ENCODE measurements at places on chromosomes 1 and 21.

- DNase-seq, result no peak
These were observed 109.6 kb upstream of the ZNF678 start for GRCh38 chr1:227453631-227454355.

GRCh38 chr1:158681606-158682005 lies 4.9 kb downstream of the SPTA1 start:
- DNase-seq, result no peak

DNA sequence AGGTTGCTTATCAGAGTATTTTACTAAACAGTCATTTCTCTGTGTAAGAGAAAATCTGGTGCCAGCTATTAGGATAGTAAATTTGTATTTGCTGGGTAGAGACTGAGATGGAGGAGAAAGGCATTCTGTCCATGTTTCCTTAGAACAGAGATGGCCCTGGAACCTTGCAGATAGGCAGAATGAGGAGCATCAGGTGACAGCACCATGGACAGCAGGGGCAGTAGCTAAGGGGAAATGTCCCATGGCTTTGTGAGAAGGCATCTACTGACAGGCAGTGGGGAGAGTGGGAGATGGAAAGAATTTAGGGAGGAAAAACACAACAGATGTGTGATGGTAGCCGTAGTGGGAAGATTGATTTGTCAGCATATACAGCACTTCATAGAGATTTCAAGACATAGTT lies 105.0 kb downstream of the PRRX1 start:
- no peak for DNase-seq

GRCh38 chr1:78437941-78438340 lies 52.8 kb upstream of the PTGFR start:
- no peak for DNase-seq

DNA sequence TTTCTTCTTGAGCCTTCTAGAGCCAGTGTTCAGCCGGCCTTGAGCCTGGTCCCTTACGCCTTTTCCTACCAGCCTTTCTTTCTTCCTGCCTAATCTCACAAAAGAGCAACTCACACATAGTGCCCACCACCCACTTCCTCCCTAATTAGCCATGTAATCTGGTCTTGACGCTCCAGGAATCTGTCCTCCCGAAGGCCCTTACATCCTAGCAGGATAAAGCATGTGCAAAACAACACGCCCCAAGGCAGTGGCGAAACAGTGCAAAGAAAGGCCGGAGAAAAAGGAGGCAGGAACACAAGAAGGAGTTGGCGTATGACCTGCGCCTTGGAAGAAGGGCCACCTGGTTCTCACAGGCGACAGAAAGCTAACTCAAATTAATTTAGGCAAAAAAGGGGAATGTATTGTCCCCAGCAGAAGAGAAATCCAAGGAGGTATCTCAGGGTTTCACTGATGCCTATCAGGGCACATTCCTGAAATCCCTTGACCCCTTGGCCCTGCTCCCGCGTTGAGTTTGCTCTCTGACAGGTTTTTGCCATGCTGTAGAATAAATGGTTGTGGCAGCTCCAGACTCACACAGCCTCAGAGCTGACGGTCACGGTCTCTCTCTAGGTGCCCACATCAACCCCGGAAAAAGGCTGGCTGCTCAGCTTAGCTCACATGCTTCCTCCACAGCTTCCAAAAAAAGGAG lies 79.0 kb downstream of the ZNF281 start:
- no peak for DNase-seq

- DNase-seq, result peak; percentile 36
These were observed 13.6 kb upstream of the C1orf185 start for GRCh38 chr1:51088474-51088873.

- no peak for DNase-seq
These were observed 13.5 kb downstream of the TNFRSF1B start for GRCh38 chr1:12180315-12180714.

DNA sequence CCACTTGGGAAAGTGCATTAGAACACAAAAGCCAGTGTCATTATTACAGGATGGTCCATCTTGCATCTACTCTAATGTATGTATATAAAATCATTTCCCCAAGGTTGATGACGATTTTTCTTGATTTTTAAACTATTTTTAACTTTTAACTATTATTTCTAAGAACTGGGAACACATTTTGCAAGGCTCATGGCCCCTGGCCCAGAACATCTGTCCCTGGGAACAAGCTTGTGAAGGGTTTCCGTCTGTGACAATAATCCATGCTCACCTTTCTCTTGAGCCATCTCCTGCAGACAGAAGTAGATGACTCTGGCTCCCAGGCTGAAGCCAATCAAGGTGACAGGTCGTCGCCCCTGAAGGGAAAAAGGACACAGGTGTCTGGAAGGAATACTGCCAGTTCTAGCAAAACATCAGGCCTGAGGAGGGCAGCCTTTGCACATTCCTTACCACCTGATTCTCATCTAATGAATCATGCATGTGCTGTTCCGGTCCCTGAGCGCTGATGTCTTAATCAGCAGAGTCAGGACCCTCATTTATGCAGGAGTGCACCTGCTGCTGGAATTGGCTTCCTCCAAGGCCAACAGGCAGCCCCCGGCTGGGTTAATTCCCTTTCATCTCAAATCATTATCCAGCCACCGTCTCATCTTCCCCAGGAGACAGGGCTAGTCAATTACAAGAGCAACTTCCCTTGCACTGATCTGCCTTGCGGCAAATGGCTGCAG lies 62.5 kb downstream of the TMCO4 start:
- DNase-seq, result no peak

- DNase-seq, result no peak
These were observed 149.2 kb downstream of the ACTL8 start for GRCh38 chr1:17904290-17904689.

DNA sequence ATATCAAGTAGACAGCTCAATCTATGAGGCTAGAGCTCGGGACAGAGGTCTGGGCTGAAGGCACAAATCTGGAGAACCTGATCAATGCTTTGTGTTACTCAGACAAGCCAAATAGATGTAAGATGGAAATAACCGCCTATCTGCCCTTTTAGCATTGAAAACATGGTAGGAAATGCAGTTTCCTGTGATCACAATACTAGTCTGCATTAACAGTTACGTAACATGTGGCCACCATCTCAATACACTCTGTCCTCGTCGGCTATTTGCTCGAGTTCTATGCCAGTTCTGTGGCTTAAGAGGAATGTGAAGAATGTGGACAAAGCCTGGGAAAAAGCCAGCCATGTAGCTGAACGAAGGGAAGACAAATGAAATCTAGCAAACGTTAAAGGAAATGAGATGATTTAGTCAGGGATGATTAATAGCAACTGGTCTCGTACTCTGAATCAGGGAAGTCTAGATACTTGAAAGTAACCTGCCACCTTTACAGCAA lies 73.3 kb downstream of the HSF2BP start:
- DNase-seq, result peak; percentile 90
